ENCODE measurements at places on chromosomes 4 and X.

GRCh38 chr4:8174970-8175369 lies 16.4 kb upstream of the ABLIM2 start:
- DNase-seq, result no peak

DNA sequence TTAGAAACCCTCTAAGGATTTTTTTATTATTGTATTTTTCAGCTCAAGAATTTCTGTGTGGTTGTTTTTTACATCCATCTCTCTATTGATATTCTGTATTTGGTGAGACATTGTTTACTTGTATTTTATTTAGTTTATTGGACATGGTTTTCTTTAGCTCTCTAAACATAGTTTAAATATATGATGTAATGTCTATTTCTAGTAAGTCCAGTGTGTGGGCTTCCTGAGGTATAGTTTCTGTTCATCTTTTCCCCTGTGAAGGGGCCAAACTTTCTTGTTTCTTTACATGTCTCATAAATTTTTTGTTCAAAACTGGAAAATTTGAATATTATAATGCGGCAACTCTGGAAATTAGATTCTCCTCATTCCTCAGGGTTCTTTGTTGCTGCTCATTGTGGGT lies 28.2 kb upstream of the ATRX start:
- no peak for DNase-seq

DNA sequence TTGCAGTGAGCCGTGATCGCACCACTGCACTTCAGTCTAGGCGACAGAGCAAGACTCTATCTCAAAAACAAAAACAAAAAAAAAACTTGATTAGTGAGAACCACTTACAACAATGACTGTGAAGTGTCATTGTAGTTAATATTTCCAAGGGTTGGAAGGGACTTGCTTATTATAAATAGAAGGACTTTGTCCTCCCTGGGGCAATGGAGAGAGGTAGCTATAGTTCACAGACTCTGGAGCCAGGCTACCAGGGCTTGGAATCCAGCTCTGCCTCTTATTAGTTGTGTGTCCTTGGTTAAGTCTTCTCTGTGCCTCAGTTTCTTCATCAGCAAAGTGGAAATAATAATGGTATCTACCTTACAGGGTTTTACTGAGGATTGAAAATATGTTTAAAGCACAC lies 51.6 kb downstream of the TMEM150C start:
- no peak for DNase-seq

GRCh38 chr4:86685401-86685800 lies 91.3 kb downstream of the PTPN13 start:
- peak; percentile 7 for DNase-seq

GRCh38 chr4:176798540-176798939 lies 5.8 kb upstream of the VEGFC start:
- DNase-seq, result no peak

- DNase-seq, result no peak
Observed at GRCh38 chrX:16119353-16120220, 3.8 kb upstream of the GRPR start.

- no peak for DNase-seq
Observed at GRCh38 chr4:119858176-119858575, 208.5 kb downstream of the MAD2L1 start.

DNA sequence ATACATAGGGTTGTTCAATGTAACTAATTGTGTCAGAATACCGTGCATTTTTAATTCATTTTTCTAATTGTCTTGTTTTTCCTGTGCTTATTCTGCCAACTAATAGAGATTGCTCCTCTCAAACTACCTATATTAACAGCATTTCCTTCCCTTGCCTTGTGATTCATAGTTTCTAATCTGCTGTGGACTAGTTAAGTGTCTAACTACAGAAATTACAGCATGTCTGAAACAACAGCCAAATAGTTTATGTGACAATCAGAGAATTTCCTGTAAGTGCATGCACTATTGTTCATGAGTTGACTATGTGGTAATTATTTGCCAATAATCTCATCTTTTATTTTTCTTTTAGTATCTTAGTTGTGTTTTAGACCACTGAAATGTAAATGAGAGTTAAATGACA lies 4.1 kb upstream of the SEC24B start:
- no peak for DNase-seq

DNA sequence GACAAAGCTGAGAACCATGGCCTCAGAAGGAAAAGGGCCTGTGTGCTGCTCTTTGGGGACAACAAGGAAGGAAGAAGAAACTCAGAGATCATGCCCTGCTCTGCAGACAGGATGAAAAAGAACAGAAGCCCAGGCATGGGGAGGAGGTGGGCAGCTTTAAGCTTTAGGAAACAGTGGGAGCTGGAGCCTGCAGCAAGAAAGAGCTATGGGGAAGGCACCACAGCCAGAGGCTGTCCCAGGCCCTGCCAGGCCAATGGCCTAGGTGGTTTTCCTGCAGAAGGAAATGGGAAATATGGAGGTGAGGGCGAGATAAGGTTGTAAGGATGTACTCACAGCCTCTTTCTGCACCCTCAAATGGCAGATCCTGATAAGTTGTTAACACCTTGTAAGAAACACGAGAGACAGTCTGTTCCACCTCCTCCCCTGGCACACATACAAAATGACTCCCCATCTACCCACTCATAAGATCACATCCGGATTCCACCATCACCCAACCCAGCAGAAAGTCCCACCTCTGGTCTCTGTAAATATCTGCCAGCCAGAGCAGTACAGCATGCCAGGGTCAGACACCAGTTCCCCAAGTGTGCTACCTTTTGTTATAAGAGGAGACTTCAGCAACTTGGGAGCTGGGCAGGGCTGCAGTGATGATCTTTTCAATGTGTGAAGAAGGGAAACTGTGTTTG lies 105.2 kb downstream of the RTL5 start:
- no peak for DNase-seq

- no peak for DNase-seq
Observed at GRCh38 chr4:79679859-79680258, 271.8 kb upstream of the GK2 start.

DNA sequence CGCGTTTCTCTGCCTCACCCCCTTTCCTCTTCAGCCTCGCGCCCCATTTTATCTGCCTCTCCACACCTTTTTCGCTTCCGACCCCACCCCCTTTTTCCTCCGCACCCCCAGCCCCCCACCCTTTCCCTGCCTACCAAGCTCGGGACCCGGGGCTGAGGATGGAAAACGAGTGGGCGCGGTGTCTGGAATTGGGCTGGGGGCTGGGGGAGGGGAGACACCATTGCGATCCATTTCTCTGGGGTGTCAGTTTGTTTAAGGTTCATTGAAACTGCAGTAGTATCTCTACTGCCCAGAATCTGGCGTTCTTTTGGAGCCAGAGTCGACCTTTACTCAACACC lies 707 bp downstream of the SLC9A6 start:
- DNase-seq, result no peak

DNA sequence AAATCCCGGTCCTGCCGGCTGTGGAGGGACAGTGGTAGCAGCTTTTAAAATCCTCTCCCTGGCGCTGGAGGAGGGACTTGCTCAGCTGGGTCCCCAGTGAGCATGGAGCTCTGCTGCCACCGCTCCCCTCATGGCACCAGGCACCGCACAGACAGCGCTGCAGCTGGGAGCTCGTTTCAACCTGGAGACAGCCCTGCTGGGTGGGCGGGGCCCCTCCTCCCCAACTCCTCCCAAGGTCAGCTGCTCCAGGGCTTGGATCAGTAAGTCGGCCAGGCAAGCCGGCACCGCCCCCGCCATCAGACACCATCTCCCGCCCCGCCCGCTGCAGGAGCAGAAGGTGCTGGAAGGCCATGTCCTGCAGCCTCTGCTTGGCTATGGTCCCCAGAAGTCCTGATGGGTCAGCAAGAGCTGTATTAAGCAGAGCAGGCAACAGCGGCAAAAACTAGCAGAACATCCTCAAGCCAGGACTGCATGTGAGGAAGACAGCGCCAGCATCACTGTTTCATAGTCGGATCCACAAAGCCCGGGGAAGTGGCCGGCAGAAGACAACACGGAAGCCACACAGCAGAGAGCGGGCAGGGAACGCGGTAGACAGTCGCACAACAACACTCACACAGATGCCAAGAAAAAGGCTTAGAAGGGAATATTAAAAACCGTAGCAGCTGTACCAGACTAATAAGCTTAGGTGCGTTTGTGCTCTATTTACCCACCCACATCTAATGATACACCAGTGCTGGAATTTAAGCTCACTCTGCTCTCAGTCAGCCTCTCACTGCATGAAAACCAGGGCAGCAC lies 16.2 kb downstream of the ZFYVE28 start:
- DNase-seq, result peak; percentile 39

GRCh38 chrX:134542485-134542884 lies 82.5 kb downstream of the HPRT1 start:
- DNase-seq, result peak; percentile 77

DNA sequence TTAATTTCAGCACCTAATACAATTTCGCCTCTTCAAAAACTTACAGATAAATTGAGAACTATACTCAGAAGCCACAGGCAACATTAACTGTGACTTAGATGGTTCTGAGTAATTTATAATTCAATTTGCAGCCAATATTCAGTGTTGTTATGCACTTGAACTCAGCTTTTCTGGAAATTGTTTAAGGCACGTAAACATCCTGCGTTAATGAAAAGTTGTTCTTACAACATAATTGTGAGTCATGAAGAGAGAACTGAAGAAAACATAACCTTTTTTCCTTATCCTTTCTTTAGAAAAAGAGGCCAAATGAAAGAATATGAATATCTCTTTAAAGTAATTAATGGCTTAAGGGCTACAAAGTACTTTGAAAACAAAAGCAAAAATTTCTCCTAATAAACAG lies 16.6 kb upstream of the H2AZ1 start:
- DNase-seq, result no peak

- no peak for DNase-seq
Observed at GRCh38 chr4:101183221-101183620, 164.1 kb downstream of the PPP3CA start.

DNA sequence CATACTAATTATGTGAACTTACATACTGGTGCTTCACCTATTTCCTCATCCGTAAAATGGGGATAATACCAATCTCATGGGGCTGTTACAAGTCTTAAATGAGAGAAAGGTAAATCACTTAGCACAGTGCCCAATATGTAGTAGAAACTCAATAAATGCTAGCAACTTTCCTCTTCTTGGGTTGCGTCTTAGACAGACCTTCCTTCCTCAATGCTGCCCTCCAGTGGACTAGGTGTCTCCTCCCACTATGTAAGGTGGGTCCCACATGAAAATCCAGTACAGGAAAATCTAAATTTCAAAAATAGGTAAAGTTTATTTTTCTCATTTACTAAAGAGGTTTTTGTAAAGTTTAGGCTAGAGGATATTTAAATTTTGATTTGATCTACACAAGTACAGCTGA lies 20.6 kb downstream of the ZDHHC9 start:
- no peak for DNase-seq

DNA sequence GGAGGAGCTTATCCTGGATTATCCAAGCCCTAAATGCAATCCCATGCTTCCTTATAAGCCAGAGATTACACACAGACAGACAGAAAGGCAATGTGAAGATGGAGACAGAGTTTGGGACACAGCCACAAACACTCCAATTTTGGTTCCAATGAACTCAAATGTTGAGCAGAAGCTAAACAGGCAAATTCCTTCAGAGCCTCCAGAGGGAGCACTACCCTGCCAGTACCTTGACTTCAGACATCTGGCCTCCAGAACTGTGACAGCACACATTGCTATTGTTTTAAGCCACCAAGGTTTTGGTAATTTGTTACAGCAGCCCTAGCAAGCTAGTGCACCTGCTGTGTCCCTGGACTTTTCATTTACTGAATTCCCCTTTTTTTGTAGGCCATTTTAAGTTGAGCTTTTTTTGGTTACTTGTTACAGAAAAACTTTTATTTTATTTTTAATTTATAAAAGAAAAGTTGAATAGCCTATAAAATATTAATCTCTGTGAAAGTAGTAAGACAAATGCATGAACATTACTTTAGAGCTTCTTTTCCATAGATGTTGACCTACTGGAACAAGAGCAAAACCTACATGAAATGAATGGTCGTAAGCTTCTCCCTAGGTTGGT lies 33.4 kb upstream of the SRD5A3 start:
- DNase-seq, result no peak

DNA sequence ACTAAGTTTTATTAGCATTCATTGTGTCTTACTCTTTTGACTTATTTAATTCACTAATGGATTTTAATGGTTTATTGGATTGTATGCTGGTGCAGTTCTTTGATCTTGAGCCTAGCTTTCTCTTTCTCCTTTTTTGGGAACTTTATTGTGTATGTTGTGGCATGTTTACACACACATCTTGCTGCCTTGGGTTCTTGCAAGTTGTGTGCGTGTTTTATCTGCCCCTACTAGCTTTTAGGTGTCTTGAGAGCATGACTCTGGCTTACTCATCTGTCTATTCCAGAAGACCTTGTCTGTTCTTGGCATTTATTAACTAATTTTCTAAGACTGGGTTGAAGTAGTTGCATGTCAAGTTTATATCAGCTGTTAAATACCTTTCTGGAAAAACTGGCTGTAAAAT lies 2.7 kb downstream of the TMEM165 start:
- peak; percentile 44 for DNase-seq

- DNase-seq, result no peak
Observed at GRCh38 chr4:7790999-7791398, 148.7 kb downstream of the AFAP1 start.

DNA sequence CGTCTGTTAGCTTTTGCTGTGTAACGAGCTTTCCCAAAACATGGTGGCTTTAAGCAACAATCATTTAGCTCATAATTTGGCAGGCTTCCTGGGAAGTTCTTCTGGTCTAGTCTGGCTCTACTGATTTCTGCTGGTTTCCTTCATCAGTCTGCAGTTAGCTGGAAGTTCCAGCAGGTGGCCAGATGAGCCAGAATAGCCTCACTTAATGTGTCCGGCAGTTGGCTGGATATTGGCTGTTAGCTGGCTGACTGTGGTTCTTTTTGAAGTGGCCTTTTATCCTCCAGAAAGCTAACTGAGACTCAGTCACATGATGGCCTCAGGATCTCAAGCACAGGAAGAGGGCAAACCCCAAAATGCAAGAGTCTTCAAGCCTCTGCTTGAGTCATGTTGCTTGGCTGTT lies 34.9 kb downstream of the FTHL17 start:
- no peak for DNase-seq

- peak; percentile 50 for DNase-seq
Observed at GRCh38 chr4:118969359-118969758, 80.7 kb downstream of the SYNPO2 start.

DNA sequence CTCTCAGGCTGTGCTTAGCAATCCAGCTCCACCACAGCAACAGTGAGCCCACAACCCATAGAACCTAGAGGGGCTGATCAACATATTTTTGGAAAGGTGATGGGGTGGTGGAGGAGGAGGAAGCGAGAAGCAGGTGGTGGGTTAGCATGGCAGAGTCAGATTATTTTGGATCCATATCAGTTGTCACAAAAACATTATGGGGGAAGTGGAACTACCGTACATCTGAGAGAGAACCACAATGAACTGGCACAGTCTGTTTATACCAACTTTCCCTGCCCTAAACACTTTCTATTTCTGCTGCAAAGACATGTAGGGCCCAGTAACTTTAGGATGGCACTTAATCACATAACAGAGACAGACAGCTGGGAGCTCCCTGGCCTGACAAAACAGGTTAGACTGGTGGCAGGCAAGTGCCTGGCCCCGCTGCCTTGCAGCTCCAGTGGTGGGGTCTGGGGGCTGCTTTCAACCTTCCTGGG lies 4.3 kb downstream of the SLC9A7 start:
- DNase-seq, result no peak

DNA sequence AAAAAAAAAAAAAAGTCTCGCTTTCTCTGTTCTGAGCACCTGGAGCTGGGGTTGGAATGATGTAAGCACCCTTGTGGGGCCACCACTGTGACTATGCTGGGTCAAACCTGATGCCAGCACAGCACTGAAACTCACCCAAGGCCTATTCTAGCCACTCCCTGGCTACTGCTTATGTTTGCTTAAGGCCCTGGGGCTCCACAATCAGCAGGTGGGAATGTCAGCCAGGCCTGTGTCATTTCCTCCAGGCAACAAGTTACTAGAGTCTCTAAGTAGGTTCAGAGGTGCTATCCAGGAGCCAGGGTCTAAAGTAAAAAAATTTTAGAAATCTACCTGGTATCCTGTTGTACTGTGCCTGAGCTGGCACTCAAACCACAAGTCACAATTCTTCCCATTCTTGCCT lies 1306.8 kb downstream of the STIM2 start:
- DNase-seq, result peak; percentile 8

All from NCI-H226 (cell line).